ENCODE measurements at places on chromosomes 11 and 22. TPM values are rescaled to one million over a fixed set of nuclear protein-coding genes. Genes with fewer than 3 reads are reported as not detected.

Gene PDGFB
- 13.9 TPM for polyA plus RNA-seq

Gene JHY
- polyA plus RNA-seq = 12.4 TPM

Gene MS4A15
- polyA plus RNA-seq = not detected

Gene NNMT
- polyA plus RNA-seq = 0.38 TPM

Gene TRPC6
- polyA plus RNA-seq = 10.4 TPM

Gene NAP1L4
- 200 TPM for polyA plus RNA-seq

Gene GAL3ST1
- polyA plus RNA-seq = 22.0 TPM

Gene DDI1
- polyA plus RNA-seq = not detected

Gene LARGE2
- polyA plus RNA-seq = 0.96 TPM

Gene CENPM
- polyA plus RNA-seq = 12.1 TPM

GRCh38 chr11:44621140-44621681 is 55.7 kb downstream of the CD82 start:
- no peak for DNase-seq

DNA sequence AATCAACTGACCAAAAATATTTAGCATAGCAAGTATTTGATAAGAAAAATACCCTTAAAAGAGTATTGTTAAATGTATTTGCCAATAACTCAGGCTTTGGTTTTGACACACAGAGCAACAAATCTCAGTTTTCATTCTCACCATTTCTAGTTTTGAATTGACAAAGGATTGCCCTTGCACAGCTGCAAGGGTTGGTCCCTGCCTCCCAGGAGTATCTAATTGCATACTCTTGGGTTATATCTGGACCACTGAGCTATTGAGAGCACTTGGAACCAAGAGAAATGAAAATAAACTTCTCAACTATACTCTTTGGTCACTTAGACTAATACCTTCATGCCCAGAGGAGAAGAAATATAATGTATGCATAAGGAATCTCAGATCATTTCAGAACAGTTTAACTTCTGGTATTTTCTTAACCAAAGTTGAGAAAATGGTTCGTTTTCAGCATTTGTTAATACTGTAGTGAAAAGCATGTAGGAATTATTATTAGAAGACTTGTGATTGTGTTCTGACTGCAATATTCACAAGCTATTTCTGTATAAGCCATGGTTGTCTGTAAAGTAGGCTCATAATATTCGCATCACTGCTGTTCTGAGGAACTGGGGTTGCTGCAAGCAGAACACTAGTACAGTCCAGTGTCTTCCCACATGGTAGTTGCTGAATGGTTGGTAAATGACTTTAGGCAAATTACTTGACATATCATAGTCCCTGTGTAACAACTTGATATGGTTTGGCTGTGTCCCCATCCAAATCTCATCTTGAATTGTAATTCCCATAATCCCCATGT is 7.9 kb downstream of the C2CD3 start:
- DNase-seq = no peak

- DNase-seq = no peak
Observed at GRCh38 chr11:69166218-69167115, 10.7 kb downstream of the SMIM38 start.

GRCh38 chr22:33986167-33986771 is 66.0 kb upstream of the LARGE1 start:
- no peak for DNase-seq

DNA sequence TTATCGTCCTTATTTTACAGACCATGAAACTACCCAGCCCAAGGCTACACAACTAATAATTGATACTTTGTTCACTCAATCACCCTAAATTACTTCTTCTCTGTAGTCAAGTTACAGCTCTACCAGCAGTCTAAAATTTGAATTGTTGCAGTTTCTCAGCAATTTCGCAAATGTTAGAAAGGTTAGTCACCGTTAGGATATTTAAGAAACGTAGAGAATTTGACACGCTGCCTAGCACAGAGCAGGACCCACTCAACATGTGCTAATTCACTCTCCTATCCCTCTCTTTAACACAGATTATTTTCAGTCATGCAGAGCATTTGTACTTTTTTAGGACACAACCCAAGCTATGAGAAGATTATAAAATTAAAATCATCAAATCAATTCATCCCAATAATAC is 771.1 kb upstream of the LUZP2 start:
- DNase-seq = no peak

DNA sequence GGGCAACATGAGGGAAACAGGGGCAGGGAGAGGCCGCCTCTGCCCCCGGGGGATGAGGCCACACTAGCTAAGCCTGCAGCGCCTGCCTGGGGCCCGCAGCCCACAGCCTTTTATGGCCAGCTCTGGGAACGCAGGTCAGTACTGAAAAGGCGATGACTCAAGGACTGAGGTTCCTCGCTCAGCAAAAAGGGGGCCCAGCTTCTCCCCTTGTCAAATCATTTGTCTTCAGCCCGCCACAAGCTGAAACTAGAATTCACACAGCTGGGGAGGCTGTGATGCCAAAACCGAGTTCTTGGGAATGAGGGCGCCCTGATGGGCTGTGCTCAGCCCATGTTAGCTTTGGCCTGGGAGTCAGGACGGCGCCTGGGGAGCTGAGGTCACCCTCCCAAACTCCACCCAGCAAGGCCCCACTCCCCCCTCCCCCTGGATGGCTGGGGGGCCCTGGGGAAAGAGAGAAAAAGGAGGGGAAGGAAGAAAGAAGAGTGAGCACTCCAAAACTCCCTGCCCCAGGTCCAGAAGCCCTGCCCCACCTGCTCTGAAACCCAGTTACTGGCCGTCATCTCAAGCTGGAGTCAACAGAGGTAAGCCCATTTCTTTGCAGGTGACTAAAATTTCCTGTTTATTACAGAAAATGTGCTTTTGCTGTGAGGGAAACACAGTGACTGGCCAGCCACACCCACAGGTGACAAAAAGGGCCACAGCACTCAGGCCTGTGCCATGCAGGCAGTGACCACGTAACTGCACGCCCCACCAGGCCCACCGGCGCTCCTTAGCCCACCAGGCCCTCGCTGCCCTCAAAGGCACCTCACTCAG is 13.7 kb downstream of the EHD1 start:
- no peak for DNase-seq

- no peak for DNase-seq
Observed at GRCh38 chr22:23844739-23845202, 6.0 kb upstream of the DERL3 start.

DNA sequence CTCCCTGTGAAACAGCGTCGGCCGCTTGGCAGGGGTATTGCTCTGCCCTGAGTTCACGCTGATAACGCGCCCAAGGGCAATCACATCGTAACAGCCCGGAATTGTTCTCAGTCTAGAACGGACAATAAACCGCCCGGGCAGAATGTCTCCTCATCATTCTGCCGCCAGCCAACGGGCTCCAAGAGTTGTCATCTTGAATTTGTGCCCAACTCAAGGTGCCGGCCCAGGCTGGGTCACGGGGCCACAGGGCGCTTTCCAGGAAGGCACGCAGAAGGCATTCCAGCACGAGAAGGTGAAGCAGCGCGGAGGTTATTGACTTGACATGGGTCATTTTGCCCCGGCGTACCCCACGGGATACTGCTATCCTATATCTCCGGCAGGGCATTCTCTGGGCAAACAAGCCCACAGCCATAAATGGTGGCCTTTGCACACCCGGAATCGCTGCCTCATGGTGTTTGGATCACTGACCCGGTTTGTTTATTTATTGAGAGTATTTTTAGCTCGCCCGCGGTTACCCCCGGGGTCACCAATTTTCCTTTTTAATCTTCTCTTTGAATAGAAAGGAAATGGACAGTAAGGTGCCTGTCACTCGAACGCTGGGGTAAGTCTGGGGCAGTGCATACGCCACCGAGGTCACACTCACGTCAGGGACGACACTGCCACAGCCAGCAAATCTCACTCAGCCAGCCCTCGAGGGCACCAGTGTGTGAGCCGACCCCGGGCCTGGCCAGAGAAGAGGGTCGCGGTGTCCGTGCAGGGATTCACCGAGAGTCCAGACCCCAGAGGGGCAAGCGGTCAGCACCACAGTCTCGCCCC is 72.4 kb upstream of the FGF3 start:
- no peak for DNase-seq

- no peak for DNase-seq
Observed at GRCh38 chr11:253160-253885, 16.5 kb downstream of the PSMD13 start.

DNA sequence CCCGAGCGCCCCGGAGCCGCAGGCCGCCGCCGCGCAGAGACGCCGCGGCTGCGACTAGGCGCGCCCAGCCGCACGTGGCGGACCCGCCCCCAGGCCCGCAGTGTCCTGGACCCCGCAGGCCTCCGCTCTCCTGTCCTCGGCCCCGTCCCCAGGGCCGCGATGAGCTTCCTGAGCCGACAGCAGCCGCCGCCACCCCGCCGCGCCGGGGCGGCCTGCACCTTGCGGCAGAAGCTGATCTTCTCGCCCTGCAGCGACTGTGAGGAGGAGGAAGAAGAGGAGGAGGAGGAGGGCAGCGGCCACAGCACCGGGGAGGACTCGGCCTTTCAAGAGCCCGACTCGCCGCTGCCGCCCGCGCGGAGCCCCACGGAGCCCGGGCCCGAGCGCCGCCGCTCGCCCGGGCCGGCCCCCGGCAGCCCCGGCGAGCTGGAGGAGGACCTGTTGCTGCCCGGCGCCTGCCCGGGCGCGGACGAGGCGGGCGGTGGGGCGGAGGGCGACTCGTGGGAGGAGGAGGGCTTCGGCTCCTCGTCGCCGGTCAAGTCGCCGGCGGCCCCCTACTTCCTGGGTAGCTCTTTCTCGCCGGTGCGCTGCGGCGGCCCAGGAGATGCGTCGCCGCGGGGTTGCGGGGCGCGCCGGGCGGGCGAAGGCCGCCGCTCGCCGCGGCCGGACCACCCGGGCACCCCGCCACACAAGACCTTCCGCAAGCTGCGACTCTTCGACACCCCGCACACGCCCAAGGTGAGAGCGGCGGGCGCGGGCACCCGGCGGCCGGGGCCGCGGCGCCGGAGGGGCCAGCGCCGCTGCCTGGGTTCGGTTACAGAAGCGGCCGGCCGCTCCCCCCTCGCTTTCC is 528 bp downstream of the WEE1 start:
- no peak for DNase-seq

GRCh38 chr11:68810164-68810563 is 31.6 kb downstream of the CPT1A start:
- no peak for DNase-seq

- DNase-seq = no peak
Observed at GRCh38 chr22:39379756-39380730, 19.5 kb upstream of the TAB1 start.

GRCh38 chr11:6594142-6594768 is 9.2 kb downstream of the RRP8 start:
- no peak for DNase-seq

- no peak for DNase-seq
Observed at GRCh38 chr11:23217072-23217471, 356.8 kb upstream of the CCDC179 start.

DNA sequence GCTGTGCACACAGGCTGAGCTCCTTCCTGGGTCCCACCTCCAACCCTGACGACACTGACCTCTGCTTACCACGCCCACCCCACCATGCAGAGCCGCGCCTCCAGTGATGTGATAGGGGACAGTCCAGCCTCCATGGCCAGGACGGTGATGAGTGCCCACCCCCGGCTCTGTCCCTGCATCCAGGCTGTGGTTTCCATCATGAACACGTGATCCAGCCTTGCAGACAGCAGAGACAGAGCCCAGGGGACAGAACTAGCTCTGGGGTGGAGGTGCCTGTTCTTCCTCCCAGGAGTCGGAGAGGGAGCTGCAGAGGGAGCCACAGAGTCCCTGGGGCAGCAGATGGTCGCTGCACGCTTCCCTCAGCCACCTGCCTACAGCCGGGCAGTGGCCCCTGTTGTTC is 42.6 kb upstream of the IGSF9B start:
- DNase-seq = no peak

GRCh38 chr22:24285245-24285644 is 14.6 kb downstream of the SPECC1L start:
- no peak for DNase-seq

- no peak for DNase-seq
Observed at GRCh38 chr11:64537876-64538275, 53.1 kb upstream of the SLC22A12 start.

GRCh38 chr11:65962141-65962564 is 619 bp downstream of the SART1 start:
- no peak for DNase-seq

DNA sequence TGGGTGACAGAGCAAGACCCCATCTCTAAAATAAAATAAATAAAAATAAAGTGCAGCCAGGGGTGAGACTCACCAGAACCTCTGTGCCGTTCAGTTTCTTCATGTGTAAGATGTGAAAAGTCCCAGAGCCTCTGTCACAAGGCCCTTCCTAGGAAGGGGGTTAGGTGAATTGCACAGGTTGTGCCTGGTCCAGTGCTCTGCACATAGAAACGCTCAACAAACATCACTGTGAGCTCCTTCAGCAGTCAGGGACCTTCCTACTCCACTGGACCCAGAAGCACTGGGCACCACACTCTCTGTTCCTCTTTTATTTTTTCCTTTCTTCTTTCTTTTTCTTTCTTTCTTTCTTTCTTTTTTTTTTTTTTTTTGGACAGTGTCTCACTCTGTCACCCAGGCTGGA is 22.3 kb downstream of the MRPL21 start:
- DNase-seq = no peak

- DNase-seq = no peak
Observed at GRCh38 chr11:102724904-102725500, at the start of gene MMP8. MMP8 (minus strand) TSS chr11:102724954; CDS start chr11:102724855, 99 bp downstream.

- DNase-seq = no peak
Observed at GRCh38 chr11:43575913-43576310, 104.6 kb upstream of the HSD17B12 start.

GRCh38 chr11:95500466-95500865 is 269.5 kb upstream of the SESN3 start:
- no peak for DNase-seq

DNA sequence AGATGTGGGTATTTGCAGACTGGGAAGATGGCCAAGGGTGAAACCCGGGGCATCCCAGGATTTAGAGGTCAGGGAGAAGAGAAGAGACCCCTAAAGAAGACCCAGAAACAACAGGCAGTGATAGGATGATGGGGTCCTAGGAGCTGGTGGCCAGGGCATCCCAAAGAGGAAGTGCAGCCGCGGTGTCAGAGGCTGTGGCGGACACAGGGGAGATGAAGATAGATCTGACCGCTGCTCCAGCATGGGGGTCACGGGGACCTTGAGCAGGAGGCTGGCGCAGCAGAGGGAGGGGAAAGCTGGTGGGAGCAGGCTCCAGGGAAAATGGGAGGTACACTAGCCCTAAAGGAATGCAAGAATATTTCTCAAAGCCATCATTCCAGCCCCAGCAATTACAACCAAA is 47.3 kb downstream of the CTTN start:
- no peak for DNase-seq

Data from left renal pelvis (tissue), 4 donors.